IPS DF 6.9 (cell line): ENCODE measurements at places on chromosomes 16 and 17.

DNA sequence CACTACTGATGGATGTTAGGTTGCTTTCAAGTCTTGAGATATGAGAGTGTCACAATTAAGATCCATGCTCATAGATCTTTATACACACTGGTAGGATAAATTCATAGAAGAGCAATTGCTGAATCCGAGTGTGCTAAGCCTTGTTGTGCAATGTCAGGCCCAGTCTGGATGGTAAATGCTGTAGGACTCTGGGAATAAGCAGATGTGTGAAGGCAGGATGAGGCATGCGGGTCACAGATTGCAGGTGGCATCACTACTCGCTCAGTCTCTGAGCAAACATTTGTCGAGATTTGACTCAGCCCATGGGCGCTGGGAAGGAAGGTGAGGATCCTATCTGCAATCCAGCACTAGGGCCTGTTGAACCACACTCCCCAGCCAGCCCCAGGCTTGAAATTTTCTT lies 40.7 kb downstream of the TMEM186 start:
- H3K36me3 ChIP-seq: no peaks in the 10 kb centered on the region
- H3K27me3 ChIP-seq: no peaks in the 10 kb centered on the region
- H3K4me1 ChIP-seq: no peaks in the 10 kb centered on the region

DNA sequence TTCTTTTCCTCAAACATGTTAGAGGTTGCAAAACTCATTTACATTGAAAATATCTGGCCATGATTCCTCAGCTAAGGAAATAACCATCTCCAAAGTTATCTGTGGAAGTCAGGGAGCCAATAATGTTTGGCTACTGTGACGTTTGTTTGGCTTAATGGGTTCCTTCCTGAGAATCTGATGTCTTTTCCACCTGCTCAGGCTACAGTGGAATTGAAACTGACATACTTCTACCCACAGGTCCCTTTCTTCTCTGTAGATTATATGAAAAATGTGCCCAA lies 221.1 kb upstream of the XYLT1 start:
- H3K36me3 ChIP-seq: no peaks in the 10 kb centered on the region
- H3K4me1 ChIP-seq: peaks cover 2% of the 10 kb centered on the region; the same call in 1 of the 2 replicates
- no peaks in the 10 kb centered on the region for H3K27me3 ChIP-seq
- no peak for DNase-seq
- no peak overlapping the region for H3K27ac ChIP-seq
- no peak overlapping the region for H3K4me3 ChIP-seq

DNA sequence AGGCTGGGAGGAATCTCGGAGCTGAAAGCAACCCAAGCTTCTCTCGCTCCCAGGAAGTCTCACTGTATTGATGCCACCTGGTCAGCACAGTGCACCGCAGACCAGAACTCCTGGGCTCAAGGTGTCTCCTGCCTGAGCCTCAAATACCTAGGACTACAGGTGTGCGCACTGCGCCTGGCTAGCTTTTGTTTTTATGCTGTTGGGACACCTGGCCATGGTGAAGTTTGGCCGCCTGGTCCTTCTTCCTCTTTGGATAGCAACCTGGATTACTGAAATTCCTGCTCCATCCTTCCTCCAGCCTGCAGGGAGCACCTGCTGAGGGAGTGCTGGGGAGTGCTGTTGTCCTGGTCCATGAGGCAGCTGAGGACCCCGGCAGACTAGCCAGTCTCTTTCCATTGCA lies 56.6 kb downstream of the COTL1 start:
- no peak overlapping the region for H3K27ac ChIP-seq
- no peaks in the 10 kb centered on the region for H3K36me3 ChIP-seq
- DNase-seq: no peak

GRCh38 chr17:48609759-48610281 lies 997 bp downstream of the HOXB7 start:
- H3K4me1 ChIP-seq: peaks cover 7% of the 10 kb centered on the region
- H3K27me3 ChIP-seq: peaks cover 94% of the 10 kb centered on the region
- DNase-seq: no peak

DNA sequence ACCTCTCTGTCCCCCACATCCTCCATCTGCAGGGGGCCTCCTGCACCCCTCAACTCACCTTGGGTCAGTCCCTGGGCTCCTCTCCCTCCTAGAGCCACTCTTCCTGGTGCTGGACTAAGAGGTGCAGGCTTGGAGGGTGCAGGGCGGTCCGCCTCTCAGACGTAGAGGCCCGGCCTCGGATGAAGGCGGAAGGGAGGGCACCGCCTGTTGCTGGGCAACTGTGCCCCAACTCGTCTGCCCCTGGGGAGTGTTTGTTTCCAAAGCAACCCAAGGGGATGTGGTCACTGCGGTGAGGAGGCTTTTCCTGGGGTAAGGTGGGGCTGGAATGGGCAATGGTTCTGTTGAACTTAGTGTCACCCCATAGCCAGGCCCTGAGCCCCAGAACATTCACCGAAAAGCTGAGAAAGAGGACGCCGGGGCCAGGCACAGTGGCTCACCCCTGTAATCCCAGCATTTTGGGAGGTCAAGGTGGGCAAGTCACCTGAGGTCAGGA lies at the start of gene C16orf54:
TSS of gene C16orf54 (minus strand) at position 138 of the 493 bp plus-strand sequence. CDS start 1,039 bp downstream, outside the sequence.
- no peak within 1 kb of the TSS for H3K27ac ChIP-seq
- no peaks in the 10 kb centered on the region for H3K36me3 ChIP-seq
- no peaks in the 10 kb centered on the region for H3K4me1 ChIP-seq
- no peak for DNase-seq

GRCh38 chr17:49217651-49218413 lies 7.3 kb downstream of the ABI3 start:
- peaks cover 4% of the 10 kb centered on the region for H3K4me1 ChIP-seq
- no peaks in the 10 kb centered on the region for H3K36me3 ChIP-seq
- no peak overlapping the region for H3K4me3 ChIP-seq
- DNase-seq: no peak
- no peak overlapping the region for H3K27ac ChIP-seq
- H3K27me3 ChIP-seq: peaks cover 2% of the 10 kb centered on the region; the same call in 1 of the 2 replicates

DNA sequence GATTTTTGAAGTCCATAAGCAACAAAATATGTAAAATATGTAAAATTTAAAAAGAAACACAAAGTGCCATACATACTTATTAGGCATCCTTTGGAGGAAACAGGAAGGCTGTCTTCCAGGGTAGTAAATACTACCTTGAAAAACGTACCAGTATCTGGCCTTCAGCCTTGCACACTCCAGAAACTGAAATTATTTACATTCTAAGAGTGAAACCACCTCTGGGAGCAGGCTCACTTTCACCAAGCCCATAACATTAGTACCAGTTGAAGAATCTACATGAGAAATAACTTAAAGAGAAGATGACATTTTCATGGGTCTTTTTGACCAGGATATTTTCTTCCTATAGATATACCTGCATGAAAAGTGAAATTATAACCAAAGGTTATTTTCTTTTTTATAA lies 6.4 kb downstream of the KRTAP9-1 start:
- no peaks in the 10 kb centered on the region for H3K27me3 ChIP-seq
- no peaks in the 10 kb centered on the region for H3K36me3 ChIP-seq
- H3K27ac ChIP-seq: no peak overlapping the region
- no peak for DNase-seq

- peaks cover 1% of the 10 kb centered on the region; the same call in 1 of the 2 replicates for H3K4me1 ChIP-seq
- H3K27ac ChIP-seq: no peak overlapping the region
- no peaks in the 10 kb centered on the region for H3K27me3 ChIP-seq
- H3K36me3 ChIP-seq: no peaks in the 10 kb centered on the region
These were observed 16.6 kb downstream of the DNAH3 start for GRCh38 chr16:21134053-21134452.
